Spinal cord (tissue), 10 donors: ENCODE measurements at places on chromosomes 16 and 17. TPM values are rescaled to one million over a fixed set of nuclear protein-coding genes. Genes with fewer than 3 reads are reported as not detected.

HEATR3 gene
- total RNA-seq: 25.9 TPM

GRCh38 chr16:4403133-4403949 lies 13.1 kb downstream of the CORO7 start:
- no peak for DNase-seq

CSH2 gene
- not detected for total RNA-seq

DNA sequence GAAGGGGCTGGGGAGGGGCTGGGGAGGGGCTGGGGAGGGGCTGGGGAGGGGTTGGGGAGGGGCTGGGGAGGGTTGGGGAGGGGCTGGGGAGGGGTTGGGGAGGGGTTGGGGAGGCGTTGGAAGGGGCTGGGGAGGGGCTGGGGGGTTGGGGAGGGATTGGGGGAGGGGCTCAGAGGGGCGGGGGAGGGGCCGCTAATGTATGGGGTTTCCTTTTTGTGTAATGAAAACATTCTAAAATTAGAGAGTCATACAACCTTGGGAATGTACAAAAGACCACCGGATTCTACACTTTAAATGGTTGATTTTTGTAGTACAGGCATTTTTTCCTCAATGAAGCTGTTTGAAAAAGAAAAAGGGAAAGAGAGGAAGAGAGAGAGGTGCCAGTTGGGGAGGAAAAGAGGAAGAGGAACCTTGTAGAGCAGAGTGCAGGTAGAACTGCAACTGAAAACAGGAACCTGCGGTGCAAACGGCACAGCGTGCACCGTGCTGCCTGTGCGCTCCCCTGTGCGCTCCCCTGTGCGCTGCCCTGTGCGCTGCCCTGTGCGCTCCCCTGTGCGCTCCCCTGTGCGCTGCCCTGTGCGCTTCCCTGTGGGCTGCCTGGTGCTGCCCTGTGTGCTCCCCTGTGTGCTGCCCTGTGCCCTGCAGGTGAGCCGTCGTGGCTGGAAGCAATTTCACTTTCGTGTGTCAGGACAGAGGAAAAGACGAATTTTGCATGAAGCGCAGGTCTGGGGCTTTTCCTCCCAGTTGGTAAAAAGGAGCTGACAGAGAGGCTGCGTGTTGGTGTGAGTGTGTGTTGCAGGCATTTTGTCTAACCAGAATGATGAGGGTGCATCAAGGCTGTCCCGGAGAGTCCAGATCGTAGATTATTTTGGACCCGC lies 40.8 kb downstream of the METRNL start:
- DNase-seq: no peak

LGALS9B gene
- total RNA-seq: not detected

CCL14 gene
- total RNA-seq: 42.0 TPM

- no peak for DNase-seq
These were observed 107.1 kb downstream of the VPS53 start for GRCh38 chr17:607361-608147.

MTSS2 gene
- 41.8 TPM for total RNA-seq

PIPOX gene
- 4.0 TPM for total RNA-seq

HS3ST3A1 gene
- total RNA-seq: 2.1 TPM

ADAT1 gene
- 54.8 TPM for total RNA-seq

DPEP1 gene
- 3.3 TPM for total RNA-seq

GRCh38 chr17:74210191-74211140 lies 2.9 kb upstream of the TTYH2 start:
- no peak for DNase-seq

KLHL10 gene
- total RNA-seq: 0.11 TPM

DNA sequence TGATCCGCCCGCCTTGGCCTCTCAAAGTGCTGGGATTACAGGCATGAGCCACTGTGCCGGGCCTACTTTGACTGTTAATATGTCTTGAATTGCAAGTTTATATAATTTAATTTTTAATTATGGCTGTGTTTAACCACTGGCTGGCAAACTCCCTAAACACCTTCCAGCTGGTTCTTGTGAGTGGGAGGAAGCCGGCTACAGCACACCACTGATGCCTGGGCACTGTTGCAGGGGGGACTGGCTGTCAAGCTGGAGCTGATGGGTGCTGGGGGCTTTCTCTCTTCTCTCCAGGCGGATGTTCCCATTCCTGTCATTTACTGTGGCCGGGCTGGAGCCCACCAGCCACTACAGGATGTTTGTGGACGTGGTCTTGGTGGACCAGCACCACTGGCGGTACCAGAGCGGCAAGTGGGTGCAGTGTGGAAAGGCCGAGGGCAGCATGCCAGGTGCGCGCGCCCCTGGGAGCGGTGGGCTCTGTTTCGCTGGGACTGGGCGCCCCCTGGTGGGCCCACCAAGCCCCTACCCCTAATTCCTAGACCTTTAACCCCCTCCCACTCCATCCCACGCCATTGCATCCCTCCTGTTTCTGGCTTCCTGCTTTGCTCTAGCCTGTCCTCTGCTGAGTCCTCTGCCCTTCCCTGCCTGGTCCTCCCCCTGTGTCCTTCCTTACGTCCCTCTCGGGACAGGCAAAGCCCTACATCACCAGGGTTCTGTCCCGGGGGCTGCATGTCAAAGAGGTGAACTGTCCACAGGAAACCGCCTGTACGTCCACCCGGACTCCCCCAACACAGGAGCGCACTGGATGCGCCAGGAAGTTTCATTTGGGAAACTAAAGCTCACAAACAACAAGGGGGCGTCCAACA lies 9.5 kb downstream of the TBX21 start:
- DNase-seq: peak; percentile 61

- DNase-seq: peak; percentile 67
These were observed 15.0 kb downstream of the GAA start for GRCh38 chr17:80116276-80116920.

DNA sequence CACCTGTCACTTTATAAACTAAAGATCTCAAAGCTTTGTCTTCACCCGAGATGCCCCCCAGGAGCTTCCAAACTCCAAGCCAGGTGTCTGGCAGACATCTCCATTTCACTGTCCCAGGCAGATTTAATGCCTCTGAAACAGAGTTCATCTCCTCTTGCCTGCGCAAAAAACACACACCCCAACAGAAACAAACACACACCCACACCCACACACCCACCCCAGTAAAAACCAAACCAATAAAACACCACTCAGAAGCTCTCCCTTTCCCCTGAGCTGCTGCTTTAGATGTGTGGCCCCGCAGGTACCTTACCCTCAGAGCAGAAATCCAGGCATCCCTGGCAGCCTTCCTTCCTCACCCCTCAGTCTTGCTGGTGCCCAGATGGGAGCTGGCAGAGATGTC lies 14.4 kb downstream of the SEC14L1 start:
- no peak for DNase-seq

GRCh38 chr17:19470530-19471261 lies 59.7 kb downstream of the RNF112 start:
- no peak for DNase-seq

DNA sequence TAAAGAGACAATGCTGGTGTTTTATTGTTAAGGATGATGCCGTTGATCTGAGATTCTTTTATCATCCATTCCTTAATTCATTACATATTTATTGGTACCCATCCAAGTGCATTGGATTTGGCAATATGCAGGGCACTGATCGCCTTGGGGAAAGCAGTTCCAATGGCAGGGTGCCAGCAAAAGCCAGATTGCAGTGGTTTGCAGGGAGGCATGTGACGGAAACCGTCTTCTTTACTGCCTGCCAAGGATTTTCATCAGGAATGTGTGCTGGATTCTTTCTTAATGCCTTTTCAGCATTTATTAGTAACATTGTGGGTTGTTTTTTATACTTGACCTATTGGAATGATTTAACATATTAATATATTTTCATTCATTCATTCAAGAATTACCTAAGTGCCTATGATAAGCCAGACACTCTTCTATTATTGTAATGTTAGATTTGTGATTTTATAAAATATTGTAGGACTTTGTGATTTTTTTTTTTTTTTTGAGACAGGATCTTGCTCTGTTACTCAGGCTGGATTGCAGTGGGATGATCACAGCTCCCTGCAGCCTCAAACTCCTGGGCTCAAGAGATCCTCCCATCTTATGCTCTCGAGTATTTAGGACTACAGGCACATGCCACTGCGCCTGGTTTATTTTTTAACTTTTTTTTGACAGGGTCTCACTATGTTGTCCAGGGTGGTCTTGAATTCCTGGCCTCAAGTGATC lies 93.4 kb upstream of the TNRC6A start:
- peak; percentile 95 for DNase-seq

DNA sequence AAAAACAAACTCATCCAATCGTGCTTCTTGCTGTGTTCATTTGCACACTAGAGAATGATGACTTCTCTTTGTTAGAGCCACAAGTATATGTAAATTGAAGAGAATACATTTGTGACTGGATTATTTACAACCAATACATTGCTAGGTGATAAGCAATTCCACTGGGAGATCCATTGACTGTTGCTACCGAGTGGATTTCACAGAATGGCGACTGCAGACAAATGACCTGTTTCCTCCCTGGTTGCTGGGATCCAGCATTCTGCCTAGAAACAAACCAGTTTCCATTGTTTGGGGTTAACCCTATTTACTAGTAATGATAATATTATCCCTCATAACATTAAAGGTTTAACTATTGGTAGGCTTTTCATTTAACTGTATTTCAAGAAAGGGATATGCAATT lies 36.9 kb upstream of the CPHXL start:
- DNase-seq: no peak

CNGB1 gene
- total RNA-seq: 2.1 TPM

- DNase-seq: no peak
These were observed 13.7 kb downstream of the BRIP1 start for GRCh38 chr17:61849674-61850073.

- no peak for DNase-seq
These were observed 12.6 kb upstream of the GOSR2 start for GRCh38 chr17:46910179-46910927.

OTOP3 gene
- not detected for total RNA-seq

DNA sequence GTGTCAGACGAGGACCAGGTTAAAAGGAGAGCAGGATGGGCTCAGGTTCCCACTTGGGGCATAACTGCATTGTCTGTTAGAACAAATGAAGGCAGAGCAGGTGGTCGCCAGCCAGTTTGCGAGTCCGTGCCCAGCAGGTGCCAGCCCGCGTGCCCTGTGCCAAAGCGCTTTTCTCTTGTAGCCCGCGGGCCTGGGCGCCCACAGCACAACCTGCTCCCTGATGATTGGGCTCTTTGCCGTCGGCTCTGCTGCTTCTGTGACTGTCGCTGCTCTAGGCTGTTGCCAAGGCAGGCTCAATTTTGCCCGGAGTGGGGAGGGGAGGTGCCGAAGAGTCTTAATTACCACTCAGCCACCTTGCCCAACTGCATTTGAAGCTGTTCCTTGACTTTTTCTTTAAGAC lies 21.1 kb downstream of the KNOP1 start:
- no peak for DNase-seq

STH gene
- total RNA-seq: 0.66 TPM

ALOX15B gene
- 0.06 TPM for total RNA-seq

- no peak for DNase-seq
These were observed 12.0 kb downstream of the LITAFD start for GRCh38 chr16:8893976-8894690.

DNA sequence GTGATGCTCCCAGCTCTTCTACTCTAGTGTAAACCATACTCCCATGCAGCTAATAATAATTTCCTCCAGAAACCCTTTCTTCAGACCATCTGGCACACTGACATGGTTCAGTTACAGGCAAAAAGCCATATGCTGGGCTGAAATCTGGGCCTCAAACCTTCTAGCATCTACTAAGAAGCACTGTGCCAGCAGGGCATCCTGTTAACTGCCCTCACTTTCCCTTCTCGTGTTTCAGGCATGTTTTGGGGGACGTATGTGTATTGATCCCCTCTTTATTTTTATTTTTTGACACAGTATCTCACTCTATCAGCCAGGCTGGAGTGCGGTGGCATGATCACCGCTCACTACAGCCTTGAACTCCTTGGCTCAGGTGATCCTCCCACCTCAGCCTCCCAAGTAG lies 33.3 kb downstream of the STAT5A start:
- no peak for DNase-seq

DNA sequence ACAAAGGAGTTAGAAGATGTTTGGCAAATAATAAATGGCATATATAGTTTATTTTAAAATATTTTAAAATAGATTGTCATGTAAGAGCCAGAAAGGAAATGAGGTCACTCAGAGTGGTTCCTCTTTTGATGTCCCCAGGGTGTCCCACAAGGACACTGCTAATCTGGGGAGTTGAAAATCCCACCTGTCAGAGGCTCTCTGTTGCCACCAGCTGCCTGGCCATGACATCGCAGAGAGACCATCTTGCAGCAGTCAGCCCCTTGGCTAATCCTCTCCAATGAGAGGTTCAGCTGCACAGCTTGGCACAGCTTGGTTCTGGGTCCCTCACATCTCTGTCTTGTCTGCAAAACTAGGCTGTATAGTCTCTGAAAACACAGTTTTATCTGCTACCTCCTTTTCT lies 11.0 kb upstream of the RBFOX1 start:
- no peak for DNase-seq

DNA sequence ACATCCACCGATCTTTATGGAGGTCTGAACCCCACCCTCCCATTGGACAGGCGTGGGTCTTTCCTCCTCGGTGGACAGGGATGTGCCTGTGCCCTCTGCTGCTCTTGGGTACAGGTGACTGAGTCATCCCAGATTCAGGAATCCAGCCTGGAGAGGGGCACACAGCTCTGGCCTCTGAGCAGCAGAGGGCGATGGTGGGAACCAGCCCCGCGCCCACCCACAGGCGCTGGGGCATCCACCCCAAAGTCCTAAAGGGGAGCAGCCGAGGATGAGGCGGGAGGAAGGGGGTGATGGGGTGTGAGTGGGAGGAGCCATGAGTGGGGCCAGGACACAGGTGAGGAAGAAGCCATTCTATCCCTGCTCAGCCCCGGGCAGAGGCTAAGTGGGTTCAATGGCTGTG lies 35.0 kb downstream of the ENGASE start:
- no peak for DNase-seq

PRDM7 gene
- not detected for total RNA-seq

DNA sequence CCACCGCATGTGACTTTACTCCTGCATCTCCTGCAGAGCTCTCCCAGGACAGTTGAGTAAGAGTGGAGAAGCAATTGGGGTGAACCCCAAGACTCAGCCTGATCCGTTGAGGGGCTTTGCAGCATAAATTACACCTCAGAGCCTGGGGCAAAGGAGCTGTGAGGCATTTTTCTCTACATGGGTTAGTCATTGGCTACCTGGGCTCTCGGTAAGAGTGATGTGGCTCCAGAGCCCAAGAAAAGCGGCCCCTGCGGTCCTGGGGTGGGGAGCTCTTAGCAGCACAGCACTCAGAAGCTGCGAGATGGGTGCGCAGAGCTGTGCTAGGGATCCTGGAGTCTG lies 40.4 kb upstream of the C16orf78 start:
- no peak for DNase-seq

TMEM106A gene
- total RNA-seq: 2.6 TPM

DNA sequence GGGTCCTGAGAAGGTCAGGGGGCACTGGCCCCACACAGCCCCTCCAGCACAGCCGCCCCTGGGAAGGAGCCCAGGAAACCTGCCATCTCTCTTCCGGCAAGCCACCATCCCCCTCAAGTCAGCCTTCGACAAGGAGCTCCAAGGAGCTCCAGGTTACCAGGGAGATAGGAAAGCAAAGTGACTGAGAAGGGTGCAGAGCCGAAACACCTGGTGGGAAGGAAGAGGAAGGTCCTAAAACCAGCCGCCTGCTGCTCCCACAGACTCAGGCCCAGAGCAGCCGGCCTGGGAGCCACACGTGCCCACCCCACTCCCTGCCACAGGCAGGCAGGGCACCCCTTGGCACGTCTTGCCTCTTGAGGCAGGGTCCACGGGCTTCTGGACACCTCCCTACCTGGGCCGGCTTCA lies 80.7 kb downstream of the TIMM22 start:
- no peak for DNase-seq

OSGIN1 gene
- total RNA-seq: 0.20 TPM

GRCh38 chr16:21264571-21265036 lies 13.5 kb downstream of the CRYM start:
- DNase-seq: no peak
